ENCODE measurements at places on chromosomes 2 and 18.

DNA sequence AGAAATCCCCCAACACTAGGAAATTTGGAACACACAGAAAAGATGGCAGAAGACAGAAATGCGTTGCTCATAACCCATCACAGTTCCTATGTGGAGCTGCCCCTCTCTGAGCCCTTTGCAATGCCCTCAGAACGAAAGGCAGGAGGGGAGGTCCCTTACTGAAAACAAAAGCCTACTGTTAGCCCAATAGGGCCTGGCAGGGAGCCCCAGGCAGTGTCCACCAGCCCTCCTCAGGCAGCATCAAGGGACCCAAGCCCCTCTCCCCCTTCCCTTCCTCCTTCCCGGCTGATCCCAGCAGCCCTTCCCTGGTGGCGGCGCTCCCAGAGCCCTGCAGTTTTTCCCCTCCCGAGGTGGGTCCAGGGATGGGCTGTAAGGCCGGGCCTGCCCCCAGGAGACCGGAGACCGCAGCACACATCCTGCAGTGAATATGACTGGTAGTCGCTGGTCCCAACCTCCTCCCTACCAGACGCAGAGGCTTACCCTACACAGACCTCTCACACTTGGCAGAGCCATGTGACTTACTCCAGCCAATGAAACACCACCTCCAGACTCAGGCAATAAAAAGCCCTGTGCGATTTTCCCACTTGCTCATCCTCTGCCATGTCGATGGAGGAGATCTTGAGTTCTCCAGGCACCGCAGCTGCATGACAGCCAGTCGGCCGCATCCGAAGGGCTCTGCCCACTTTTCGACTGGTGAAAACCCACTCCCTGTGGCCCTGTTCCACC lies 19.4 kb upstream of the DUSP2 start:
- DNase-seq: peak; percentile 77

GRCh38 chr18:49096021-49096420 lies 145.3 kb upstream of the SMAD7 start:
- no peak for DNase-seq

DNA sequence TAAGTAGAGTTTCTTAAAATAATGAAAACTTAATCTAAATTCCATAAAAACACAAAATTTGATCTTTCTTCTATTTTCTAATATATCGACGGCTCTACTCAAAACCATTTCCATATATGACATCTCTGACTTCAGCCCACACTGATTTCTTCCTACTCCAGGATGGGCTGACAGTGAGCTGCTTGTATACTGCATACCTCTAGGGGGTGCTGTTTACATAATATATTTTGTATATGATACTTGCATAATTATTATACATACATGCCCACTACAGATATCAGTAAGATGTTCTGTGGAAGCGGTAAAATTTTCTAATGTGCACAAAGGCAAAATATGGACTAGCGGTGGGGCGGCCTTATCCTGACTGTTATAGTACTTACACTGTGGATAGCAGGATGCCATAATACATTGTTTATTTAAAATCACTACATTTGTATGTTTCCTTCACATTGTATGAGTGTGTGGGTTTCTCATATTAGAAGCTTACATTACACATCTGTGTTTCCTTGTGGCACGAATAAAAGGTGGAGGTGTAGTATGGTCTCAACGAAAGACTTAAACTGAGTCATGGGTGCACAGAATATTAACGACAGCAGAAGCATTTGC lies 66.1 kb upstream of the NXPH2 start:
- DNase-seq: no peak

GRCh38 chr2:164150604-164151003 lies 414.8 kb upstream of the FIGN start:
- DNase-seq: no peak

GRCh38 chr2:108820482-108820881 lies 33.9 kb downstream of the CCDC138 start:
- no peak for DNase-seq

GRCh38 chr18:61972389-61973264 lies 79.8 kb upstream of the RNF152 start:
- DNase-seq: no peak

- DNase-seq: no peak
Measured at GRCh38 chr2:86074256-86074655, 31.4 kb downstream of the POLR1A start.

DNA sequence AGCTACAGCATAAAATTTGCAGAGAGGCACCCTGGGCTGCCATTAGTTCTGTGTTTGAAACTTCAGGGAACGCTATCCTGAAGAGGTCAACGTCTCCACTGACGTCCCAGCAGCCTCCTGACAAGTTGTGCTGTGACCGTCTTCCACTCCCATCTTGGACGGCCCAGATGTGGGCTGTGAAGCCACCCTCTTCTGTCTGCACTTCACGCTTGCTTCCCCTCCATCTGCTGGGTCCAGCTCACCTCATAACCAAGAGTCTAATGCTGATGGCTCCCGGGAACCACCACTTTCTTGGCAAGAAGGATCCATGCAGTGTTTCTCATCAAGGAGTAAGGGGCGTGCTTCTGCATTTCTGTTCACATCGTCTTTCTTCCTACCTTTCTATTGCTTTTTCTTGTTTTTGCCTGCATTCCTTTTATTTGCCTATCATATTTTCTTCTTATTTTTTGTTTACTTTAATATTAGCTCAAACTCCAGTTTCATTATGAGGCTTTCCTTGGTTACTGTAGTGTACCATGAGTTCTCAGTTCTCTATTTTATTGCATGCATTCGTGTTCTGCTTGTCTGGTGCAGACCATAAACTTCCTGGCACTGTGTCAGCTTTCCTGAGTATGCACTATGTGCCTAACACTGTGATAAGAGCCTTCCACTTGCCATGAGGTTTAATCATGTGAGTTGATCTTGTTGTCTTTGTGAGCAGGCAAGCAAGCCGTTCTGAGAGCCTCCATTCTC lies 631.8 kb upstream of the RAB6C start:
- no peak for DNase-seq

DNA sequence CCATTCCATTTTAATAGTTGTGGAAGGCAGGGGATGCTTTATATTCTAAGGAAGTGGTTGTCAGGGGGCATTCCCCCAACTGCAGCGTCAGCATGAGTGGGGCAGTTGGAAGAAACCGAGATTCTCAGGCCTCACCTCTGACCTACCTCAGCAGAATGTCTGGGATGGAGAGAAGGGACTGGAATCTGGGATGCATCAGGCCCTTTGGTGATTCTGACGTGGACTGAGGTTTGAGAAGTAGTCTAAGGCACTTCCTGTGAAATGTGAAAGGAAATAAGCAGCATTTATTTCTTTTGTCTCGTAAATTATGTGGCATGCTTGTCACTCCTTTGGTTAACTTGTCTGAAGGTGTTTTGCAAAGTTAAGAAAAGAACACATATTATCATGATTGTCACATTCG lies 540.7 kb upstream of the NETO1 start:
- DNase-seq: no peak

DNA sequence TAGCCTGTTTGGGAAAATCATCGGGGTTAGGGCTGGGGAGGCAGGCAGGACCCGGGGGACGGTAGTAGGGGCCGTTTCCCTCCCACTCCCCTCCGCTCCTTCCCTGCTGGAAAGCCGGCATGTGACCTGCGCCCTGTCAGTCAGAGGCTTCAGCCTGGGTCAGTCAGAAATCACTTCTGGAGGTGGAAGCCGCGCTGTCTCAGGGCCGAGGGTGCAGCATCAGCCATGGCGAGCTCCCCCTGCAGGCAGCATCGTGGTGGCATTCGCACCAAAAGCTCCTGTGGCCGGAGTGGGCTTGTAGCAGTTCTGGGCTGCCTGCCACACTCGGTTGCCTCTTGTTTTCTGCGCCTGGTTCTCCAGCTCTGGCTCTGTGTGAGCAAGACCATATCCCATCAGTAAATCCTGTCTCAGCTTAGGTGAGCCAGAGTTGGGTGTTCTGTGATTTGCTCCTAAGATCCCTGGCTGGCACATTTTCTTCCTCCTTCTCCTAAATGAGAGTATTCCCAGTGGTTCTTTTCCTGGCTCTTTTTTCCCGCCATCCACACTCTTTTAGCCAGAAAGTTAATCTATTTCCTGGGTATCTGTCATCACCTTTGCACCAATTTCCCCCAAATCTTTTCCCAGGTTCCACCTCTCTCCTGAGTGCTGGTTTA lies 123.9 kb upstream of the CD302 start:
- DNase-seq: peak; percentile 71

DNA sequence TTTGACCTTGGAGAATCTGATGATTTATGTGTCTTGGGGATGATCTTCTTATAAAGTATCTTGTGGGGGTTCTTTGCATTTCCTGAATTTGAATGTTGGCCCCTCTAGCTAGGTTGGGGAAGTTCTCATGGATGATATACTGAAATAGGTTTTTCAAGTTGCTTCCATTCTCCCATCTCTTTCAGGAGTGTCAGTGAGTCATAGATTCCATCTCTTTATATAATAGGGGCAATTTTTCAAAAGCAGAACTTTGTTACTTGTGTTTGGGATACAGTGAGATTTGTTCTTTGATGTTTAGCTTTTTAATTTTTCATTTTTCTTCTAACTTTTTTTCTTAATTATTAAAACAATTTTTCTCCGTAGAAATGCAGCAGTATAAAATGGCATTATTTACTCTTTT lies 19.4 kb downstream of the TMEM87B start:
- DNase-seq: no peak

DNA sequence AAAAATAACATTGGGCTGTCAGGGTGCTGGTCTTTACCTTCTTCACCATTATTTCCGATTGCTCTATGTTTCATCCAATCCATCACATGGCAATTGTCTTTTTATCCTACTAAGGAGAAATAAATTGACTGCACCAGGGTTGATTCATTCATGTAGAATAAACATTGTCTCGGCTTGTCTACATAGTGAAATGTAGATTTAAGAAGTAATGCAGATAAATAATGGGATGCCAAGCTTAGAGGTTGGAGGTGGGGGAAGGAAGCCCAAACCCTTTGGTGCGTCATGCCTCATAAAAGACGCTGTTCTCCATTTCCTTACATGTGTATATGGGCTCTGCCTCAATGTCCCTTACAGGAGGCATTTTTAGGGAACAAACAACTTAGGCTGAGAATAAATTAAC lies 117.8 kb downstream of the ALK start:
- DNase-seq: no peak

DNA sequence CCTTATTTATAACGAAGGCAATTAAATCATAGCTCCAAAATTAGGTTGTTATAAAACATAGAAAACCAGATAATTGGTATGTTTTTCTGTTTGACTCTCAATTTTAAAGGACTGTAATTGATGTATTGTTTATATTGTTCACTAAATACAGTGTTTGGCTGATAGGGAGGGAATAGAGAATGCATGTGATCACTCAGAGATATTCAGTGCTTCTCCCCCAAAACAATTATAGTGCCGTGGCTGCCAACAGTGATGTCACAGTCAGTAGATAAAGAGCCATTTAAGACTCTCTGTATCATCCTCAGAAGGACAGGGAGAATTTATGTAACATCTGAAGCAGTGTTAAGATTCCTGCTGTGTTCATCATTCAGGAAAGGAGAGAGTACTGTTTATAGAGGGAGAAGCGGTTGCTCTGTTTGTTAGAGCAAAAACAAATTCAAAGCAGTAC lies 69.6 kb downstream of the PHLPP1 start:
- DNase-seq: no peak

DNA sequence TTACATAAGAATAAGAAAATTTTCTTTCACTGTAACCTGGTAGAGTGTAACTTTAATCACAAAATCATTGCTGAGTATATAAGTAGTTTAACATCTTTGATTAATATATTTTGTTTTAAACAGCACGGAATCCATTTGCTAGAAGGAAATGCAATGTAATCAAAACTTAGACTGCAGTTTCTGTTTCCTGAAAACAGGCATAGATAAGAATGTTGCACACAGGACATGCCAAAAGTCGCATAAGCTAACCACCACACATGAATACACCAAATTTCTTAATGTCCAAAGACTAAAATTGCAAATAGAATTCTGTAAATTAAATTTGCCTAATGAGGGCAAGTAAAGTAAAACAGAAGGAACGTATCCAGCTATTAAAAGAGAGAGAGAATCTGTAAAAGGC lies 51.0 kb upstream of the SERPINB2 start:
- no peak for DNase-seq

DNA sequence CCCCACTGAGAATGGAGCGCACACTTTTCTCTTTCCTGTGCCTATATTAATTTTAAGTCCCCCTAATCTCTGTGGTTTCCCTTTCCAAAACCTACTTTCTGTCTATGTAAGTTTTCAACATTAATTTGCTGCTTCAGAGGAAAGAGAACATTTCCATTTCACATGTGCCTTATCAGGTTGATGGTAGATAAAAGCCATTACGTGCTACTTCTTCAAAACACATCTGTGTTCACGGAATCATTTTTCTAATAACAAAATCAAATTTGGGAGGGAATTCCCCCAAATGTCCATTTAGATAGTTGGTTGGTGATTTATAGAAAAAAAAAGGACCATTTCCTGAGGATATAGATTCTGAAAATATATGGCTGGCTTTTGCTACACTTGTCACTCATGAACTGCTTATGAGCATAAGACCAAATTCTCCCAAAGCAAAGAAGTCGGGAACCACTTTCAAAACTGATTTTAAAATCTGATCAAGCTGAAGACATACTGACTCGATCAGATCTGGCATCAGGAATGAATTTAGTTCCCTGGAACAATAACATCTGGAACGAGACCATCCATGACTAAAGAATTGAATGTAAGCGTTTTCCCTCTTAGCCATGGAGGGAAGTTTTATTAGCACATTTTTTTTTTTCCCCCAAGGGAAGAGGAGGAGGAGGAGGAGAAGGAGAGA lies 8.2 kb downstream of the PTGR3 start:
- no peak for DNase-seq

- DNase-seq: no peak
Measured at GRCh38 chr18:23529604-23530003, 26.3 kb downstream of the RMC1 start.

DNA sequence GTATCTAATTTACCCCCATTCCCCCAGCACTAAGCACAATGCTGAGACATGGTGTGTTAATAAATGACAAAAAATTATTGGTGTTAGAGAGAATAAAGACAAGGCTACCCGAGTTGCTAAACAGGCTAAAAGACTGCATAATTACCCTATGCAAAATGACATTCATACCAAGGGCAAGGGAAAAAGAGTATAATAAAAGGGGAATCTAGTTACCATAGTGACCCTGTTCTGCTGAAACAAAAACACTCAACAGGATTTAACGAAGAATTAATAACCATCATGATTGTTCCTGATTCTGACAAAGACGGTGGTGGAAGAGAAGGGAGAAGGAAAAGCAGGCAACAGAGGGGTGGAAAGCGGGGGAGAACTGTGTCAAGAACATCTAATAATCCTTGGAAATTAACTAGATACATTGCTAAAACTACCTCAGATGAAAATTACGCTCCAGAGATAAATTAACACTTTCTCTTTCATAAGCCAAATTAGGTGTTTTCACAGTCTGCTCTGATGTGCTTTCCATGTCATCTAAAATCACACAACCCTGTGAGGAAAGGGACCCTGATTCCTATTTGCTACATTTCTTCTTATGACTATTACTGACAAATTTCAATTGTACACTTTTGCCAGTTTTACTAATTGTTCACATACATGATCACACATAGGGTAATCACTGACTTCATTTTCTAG lies 25.5 kb downstream of the TTR start:
- DNase-seq: no peak

DNA sequence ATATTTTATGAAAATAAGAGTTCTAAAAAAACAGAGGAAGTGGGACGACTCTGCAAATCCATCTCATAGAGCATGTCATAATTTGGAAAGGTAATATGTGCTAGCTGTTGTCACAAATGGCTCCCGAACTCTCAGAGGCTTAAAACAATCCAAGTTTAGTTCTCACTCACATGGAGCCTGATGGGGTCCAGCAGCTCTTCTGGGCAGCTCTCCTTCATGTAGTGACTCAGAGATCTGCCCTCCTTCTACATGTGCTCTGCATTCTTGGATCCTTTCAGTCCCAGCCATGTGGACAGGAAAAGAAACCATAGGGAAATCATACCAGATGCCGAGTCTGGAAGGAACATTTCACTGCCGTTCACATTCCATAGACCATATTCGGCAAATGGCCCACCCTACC lies 180.1 kb upstream of the APCDD1 start:
- no peak for DNase-seq

Measured in CD4-positive, alpha-beta T cell treated with Interleukin-12 subunit alpha and Interleukin-12 subunit beta, for 1 hour (primary cell).